ENCODE measurements at places on chromosomes 6 and 20. TPM values are rescaled to one million over a fixed set of nuclear protein-coding genes. Genes with fewer than 3 reads are reported as not detected.

- DNase-seq = no peak
These were observed 44.7 kb downstream of the VAPB start for GRCh38 chr20:58433759-58434158.

DNA sequence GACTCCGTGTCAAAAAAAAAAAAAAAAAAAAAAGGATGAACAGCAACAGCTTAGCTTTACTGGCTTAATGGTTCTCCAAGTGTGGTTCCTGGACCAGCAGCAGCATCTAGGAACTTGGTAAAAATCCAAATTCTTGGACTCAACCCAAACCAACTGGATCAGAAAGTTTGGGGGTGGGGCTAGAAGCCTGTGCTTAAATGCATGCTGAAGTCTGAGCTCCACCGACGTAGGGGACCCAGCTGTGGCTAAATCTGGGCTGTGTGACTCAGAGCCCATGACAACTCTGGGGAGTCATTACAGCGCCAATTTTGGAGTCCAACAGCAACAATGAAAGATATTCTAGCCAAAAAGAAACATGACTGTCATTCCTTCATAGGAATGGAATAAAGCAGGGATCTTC, 13.6 kb upstream of the CHD6 start:
- DNase-seq = no peak

DNA sequence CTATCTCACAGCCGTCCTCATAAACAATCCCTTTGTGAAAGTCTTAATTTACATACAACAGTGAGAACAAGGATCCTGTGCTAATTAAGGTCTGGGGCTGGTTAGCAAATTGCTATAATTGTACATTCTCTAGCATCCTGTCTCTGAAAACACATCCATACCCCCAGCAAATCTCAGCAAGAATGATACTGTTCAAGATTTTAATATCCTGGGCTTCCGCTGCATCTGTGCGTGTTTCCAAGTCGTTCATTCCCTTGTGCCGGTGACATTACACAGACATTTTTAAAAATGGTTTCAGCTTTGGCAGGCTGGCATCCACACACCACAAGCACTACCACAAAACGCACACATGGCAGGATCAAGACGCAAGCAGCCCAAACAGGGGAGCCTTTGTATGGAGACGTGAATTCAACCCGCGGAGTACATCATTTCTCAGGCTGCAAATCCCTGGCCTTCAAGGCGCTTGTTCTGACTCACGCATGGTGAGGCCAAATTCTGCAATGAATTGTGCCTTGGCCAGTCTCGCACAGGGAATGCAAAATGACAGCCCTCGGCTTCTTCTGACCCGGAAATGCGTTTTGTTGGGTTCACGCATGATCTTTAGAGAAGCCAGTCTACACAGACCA, 20.3 kb downstream of the ZMYND8 start:
- peak; percentile 77 for DNase-seq

Gene RNF217
- polyA plus RNA-seq = 0.41 TPM

- DNase-seq = no peak
These were observed 57.1 kb downstream of the CRYBG1 start for GRCh38 chr6:106417572-106418147.

Gene ABCF1
- polyA plus RNA-seq = 100 TPM

GRCh38 chr20:33262658-33263065, 20.4 kb upstream of the BPIFB1 start:
- DNase-seq = peak; percentile 70

DNA sequence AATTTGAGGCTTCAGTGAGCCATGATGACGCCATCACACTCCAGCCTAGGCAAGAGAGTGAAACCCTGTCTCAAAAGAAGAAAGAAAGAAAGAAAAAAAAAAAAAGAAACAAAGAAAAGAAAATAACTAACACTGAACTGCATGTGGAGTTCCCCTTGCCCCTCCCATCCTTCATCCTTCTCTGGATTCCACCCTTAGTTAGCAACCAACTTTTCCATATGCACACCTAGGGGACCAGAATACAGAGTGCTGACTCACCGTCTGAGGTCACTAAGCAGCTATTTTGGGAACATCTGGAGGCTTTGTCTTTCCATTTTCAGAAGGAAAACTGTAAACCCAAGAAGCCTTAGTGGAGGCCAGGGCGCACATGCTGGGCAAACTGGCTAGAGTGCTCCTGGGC, 257.4 kb downstream of the MAFB start:
- no peak for DNase-seq
